ENCODE measurements at places on chromosomes 16 and 17.

DNA sequence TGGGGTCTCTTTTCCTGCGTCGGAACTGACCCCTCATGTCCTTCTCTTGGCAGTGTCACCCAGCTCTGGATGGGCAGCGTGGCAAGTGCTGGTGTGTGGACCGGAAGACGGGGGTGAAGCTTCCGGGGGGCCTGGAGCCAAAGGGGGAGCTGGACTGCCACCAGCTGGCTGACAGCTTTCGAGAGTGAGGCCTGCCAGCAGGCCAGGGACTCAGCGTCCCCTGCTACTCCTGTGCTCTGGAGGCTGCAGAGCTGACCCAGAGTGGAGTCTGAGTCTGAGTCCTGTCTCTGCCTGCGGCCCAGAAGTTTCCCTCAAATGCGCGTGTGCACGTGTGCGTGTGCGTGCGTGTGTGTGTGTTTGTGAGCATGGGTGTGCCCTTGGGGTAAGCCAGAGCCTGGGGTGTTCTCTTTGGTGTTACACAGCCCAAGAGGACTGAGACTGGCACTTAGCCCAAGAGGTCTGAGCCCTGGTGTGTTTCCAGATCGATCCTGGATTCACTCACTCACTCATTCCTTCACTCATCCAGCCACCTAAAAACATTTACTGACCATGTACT, 13.2 kb downstream of the IGFBP4 start:
- no peak for DNase-seq

- no peak for DNase-seq
Observed at GRCh38 chr17:81209141-81209540, 13.6 kb downstream of the CEP131 start.

- peak; percentile 32 for DNase-seq
Observed at GRCh38 chr16:87076950-87077749, 240.0 kb downstream of the C16orf95 start.

DNA sequence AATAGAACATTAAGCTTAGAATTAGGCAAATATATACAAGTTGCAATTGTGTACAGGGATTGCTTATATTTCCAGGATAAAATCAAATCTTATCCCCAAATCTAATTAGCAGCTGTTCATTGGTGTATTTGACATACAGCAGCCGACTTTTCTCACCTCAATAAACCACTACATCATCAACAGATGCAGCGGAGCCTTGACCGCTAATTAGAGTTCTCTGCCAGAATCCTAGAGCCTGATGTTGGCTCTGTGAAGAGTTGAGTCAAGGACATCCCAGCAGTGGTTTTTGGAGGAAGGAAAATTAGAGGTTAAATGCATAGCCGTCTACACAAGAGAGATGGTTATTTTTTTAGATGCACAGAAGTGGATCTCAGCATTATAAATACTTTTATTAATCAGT, 221.9 kb upstream of the CACNG5 start:
- DNase-seq, result no peak

DNA sequence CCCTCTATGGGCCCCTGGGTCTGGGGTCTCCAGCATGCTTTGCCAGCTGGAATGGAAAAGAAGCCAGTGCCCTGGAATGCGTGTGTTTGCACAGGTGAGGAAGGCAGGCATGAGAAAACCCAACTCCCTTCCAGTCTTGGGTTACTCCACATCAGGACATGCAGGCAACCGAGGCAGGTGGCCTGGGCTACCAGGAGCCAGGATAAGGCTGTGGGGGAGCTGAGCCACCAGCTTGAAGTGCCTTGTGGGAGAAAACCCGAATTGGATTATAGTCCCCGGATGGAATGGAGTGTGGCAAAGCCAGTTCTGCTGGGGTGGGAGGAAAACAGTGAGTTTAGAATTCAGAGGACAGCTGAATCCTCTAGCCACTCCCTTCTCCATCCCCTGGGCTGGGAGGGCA, 7.2 kb downstream of the SRCIN1 start:
- DNase-seq, result peak; percentile 61

GRCh38 chr17:69430488-69430887, 16.0 kb downstream of the MAP2K6 start:
- DNase-seq, result no peak

DNA sequence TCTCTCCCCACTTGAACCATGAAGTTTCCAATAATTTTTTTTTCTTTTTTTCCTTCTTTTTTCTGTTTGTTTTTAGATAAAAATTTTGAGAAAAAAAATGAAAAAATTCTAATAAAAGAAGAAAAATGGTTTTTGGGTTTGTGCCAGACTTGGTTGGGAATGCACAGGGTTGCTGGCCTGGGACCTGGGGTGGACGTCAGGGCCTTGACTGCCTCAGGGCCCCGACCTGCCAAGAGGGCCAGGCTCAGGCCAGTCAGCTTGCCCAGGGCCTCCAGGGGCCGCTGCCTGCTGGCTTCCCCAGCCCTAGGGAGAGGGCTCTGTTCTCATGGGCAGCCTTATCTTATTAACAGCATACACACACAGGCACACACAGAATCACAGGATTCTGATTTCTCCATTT, 6.5 kb downstream of the TBX6 start:
- DNase-seq, result no peak

GRCh38 chr16:56113223-56113622, 78.1 kb upstream of the GNAO1 start:
- DNase-seq, result no peak

GRCh38 chr17:7280519-7281073, 922 bp upstream of the SLC2A4 start:
- DNase-seq, result peak; percentile 66

DNA sequence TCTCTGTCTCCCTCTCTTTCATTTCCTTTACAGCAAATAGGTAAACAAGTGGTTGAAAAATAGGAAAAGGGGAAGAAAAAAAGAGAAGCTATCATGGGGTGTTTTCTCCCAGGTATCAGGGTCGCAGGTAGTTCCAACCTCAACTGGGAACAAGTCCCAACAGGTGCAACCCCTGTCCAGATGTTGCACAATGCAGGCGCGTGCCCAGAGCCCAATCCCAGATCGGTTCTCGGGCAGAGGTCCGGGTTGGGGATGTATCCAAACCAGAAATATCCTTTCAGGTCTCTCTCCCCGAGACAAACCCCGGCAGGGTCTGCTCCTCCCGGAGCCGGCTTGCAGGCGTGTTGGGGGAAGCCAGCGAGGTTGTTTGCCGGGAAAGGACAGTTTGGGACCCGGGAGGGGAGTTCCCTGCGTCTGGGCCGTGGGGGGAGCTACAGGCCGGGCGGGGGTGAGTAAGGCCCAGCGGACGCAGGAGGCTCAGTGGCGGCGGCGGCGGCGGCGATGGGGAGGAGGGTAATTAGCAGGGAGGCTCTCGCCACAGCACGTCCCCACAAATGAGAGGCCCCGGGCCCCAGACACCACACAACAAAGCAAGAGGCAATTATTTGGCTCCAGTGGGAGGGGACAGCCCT, 21.2 kb upstream of the SP6 start:
- DNase-seq, result no peak

- no peak for DNase-seq
Observed at GRCh38 chr17:57707892-57708291, 37.2 kb downstream of the CCDC182 start.

DNA sequence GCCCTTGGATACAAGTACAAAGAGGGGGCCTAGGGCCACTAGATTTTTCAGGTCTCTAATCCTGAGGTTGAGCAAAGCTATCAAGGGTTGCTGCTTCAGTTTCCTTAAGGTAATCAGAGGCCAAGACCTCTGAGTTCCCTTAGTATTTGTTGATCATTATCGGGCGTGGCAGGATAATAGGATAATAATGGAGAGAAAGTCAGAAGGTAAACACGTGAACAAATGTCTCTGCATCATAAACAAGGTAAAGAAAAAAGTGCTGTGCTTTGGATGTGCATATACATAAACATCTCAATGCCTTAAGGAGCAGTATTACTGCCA, 41.5 kb upstream of the YPEL2 start:
- DNase-seq, result no peak

DNA sequence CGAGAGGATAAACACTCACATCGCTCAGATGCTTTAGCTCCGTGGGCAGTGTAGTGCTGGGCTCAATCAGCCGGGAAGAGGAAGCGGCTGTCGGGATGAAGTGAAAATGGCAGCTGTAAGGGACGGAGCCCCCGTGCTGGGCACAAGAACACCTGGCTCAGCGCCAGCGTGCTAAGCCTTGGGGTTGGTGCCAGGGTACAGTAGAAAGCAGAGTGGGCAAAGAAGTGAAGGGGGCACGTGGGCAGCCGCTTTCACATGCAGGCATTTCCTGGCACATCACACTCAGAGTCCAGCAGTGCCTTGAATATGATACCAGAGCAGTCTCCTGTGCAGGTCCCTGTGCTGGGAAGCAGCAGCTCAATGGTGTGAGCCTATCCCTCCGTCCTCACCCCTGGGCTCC, 51.1 kb upstream of the FOXF1 start:
- DNase-seq, result no peak

GRCh38 chr17:33464669-33465280, 171.7 kb upstream of the ASIC2 start:
- DNase-seq, result no peak

- DNase-seq, result no peak
Observed at GRCh38 chr17:65092262-65092661, 35.7 kb upstream of the GNA13 start.

DNA sequence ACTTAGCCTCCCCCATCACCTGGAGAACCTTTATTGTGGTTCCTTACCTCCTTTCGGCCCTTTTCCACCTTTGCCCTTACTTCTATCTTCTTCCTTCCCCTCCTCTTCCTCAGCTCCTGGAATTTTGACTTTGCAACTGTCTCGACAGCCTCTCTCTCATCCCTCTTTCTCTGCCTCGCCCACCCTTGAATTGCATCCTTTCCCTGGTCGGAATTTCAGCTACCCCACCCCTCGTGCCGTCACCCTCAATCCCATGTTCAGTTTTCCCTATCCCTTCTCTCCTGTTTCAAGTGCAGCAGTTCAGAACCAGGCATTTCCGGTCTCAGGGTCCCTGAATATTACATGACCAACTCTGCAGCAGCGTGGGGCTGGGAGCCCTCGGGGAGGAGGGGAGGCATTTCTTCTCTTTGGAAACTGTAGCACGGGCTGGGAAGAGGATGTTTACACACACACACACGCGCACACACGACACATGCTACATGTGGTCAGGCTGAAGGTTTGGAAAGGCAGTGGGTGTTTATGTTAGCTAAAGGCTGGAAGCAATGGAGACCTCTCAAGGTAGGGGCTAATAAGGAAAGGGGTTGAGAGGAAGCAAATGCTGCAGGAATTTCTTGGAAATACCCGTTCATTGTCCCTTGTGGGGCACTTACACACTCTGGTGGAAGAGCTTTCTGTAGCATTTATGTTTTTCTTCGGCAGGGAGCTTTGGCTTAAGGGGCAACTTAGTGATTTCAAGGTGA, 971 bp downstream of the MINK1 start:
- DNase-seq, result peak; percentile 13

- DNase-seq, result no peak
Observed at GRCh38 chr17:10598621-10599020, 49.2 kb upstream of the MYH2 start.

- no peak for DNase-seq
Observed at GRCh38 chr16:65661558-65661957, 539.7 kb upstream of the CDH11 start.

DNA sequence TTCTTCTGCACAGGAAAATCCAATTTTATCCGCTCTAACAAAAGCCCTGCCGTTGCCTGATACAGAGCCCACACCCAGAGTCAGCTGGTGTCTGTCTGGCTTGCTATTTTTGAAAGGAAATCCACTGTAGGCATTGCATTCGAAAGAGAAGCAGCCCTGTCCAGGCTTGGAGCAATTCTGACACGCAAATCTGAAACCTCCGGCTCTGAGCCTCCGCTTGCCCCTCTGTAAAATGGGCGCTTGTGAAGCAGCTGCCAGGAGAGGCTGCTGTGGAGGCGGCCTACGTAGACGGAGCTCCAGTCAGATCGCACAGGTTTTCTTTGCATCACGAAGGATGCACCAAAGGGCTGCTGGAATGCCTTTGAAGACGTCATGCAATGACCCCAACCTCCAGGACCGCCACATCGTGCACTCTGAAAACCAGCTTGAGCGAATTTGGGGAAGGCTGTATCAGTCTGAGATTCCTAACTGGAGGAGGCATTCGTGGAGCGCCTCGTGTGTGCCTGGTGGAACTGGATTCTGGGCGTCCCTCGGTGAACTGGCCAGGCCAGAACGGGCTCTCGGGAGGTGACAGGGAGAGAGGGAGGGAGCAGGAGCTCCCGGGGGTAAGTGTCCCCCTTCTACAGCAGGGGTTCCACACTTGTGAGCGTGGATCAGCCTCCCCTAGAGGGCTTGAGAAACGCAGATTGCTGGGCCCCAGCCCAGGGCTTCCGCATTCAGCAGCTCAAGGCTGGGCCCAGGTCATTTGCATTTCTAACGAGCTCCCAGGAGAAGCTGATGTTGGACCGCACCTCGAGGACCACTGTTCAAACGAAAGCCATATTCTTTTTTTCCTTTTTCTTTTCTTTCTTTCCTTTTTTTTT, 215.5 kb downstream of the MRTFB start:
- DNase-seq, result no peak

DNA sequence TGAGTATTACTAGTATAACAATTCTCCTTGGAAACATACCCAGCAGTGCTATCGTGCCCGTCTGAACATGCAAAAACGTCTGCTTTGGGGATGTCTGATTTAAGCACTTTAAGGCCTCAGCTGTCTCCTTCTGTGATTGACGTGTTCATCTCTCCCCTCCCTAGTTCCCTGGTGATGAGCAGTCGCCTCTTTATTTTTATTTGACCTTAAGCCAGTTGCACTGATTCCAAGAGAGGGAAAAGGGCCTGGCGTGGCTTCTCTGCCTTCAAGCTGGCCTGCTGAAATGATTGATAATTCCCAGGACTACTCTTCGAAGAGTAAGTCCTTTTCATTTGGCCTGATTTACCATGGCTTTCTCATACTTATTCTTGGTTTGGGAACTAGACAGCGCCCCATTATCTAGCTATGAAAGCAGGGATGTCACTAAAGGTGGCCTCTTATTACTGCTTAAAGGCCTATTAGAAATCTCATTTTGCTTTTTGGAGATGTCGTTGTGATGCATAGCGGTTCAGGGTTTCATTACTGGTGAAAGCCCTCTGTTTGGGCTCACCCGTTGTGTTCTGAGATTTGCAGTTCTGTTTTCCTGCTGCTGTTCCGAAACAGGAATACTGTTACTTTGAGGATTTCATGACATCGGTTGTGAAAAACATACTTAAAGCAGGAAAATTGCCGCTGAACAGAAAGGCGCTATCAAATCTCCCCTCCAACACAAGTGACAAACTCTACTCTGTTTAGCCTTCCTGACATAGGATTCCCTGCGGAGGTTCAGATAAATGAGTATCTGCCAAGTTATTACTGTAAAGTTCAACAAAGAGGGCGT, 65.5 kb downstream of the IQCK start:
- DNase-seq, result no peak

- DNase-seq, result no peak
Observed at GRCh38 chr16:67158637-67159600, 790 bp downstream of the TRADD start.

GRCh38 chr16:47927330-47927729, 228.5 kb downstream of the ABCC12 start:
- no peak for DNase-seq

GRCh38 chr17:64003526-64004121, 5.5 kb downstream of the PRR29 start:
- DNase-seq, result no peak
